Activated CD4-positive, alpha-beta T cell treated with anti-CD3 and anti-CD28 coated beads, Interleukin-2, amount 10 ng/mL, durations not matched to agents 7 days and 5 days (primary cell): ENCODE measurements at places on chromosomes 11 and 22. TPM values are rescaled to one million over a fixed set of nuclear protein-coding genes. Genes with fewer than 3 reads are reported as not detected.

Gene TYR
- total RNA-seq, result not detected

Gene TSGA10IP
- not detected for total RNA-seq

Gene TNNI2
- not detected for total RNA-seq

Gene GP1BB
- total RNA-seq, result not detected

Gene KCNJ1
- total RNA-seq, result not detected

Gene DCHS1
- total RNA-seq, result 0.35 TPM

DNA sequence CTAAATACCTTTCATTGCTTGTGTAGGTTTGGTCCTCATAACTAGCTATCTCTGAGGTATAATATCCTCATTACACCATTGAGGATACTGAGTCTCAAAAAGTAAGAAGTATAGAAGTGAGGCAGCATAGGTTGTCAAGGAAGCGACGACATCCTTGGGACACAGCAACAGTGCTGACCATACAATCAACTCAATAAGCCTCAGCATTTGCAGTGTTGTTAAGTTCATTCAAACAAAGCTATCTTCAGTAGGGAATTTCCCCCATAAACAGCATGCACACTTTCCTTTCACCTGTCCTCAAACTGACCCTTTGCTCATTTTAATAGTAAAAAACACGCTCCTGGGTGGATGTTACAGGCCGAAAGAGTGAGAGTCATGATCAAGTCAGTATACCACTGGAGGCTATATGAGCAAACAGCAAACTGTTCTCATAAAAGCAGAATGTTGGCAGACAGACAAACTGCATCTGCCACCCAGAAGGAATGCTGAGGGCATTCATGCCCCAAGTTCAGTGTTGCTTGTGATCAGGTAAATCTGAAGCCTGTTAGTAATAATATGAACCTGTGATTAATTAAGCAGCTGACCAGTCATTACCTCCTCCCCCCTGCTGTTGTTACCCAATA, 756.2 kb upstream of the TENM4 start:
- no peak overlapping the region for H3K27ac ChIP-seq
- no peaks in the 10 kb centered on the region for H3K4me1 ChIP-seq
- no peak overlapping the region for H3K4me3 ChIP-seq
- DNase-seq, result no peak

- H3K27ac ChIP-seq, result no peak overlapping the region
- H3K4me1 ChIP-seq, result no peaks in the 10 kb centered on the region
- DNase-seq, result no peak
- H3K36me3 ChIP-seq, result no peaks in the 10 kb centered on the region
- no peak overlapping the region for H3K4me3 ChIP-seq
These were observed 42.3 kb downstream of the C11orf96 start for GRCh38 chr11:43984519-43985385.

DNA sequence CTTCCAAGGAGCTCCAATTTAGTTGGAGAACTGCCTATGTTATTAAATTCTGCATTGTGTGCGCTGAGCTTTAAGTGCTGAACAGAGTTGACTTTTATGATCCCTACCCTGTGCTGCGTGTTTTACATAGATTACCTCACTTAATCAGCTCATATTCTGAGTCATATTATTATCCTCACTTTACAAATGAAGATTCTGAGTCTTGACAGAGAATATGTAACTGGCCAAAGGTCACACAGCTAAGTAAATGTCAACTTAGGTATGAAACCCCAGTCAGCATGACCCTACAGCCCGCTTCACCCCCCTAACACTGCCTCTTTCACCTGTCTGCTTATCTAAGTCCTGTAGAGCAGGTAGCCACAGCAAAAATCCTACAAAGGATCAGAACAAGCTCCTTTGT, 19.8 kb upstream of the TMPRSS5 start:
- no peak overlapping the region for H3K4me3 ChIP-seq
- H3K27ac ChIP-seq, result no peak overlapping the region
- no peaks in the 10 kb centered on the region for H3K27me3 ChIP-seq
- no peaks in the 10 kb centered on the region for H3K4me1 ChIP-seq
- no peak for DNase-seq

DNA sequence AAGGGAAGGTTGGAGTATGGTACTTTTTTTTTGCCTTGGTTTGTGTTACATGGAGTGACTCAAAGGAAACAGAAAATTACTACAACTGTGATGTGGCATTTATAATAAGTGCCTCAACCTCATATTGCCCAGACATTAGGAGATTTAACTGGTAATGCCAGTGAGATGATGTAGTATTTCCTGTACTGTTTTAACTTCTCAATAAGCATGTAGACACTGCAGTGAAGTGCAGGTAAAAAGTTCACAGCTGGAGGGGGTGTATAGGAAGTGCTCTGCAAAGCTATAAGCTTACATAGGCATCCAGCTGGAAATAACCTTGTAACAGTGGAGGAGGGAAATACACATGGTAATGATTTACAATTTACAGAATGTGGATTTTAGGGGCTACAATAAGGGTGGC, 138.2 kb upstream of the MTMR2 start:
- H3K4me1 ChIP-seq, result peaks cover 49% of the 10 kb centered on the region
- peak; percentile 39 for DNase-seq
- no peaks in the 10 kb centered on the region for H3K27me3 ChIP-seq
- peaks cover 32% of the 10 kb centered on the region for H3K36me3 ChIP-seq
- H3K27ac ChIP-seq, result peak overlapping the region; percentile 7
- H3K4me3 ChIP-seq, result no peak overlapping the region

DNA sequence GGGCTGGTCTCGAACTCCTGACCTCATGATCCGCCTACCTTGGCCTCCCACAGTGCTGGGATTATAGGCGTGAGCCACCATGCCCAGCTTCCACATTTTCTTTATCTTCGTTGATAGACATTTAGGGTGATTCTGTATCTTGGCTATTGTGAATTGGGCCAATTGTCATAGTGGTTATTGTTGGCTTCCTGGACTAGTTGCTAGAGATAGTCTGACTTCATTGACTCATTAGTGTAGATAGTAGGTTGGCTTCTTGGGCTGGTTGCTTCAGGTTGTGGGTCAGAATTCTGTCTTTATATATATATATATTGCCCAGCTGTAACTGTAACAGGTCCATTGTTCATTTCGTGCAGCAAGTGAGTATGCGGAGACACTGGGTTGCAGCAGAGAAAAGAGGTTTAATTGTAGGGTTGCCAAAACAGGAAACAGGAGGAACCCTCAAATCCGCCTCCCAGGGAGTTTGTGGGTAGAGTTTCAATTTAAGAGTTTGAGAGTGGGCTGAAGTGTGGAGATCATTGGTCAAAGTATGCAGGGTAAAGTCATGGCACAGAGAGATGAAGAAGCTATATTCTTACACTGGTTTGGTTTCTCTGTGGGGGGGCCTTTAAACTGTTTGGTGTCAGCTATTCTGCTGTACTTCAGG, 22.0 kb downstream of the ATG13 start:
- H3K4me1 ChIP-seq, result peaks cover 15% of the 10 kb centered on the region
- peaks cover 35% of the 10 kb centered on the region for H3K36me3 ChIP-seq
- DNase-seq, result no peak
- H3K4me3 ChIP-seq, result no peak overlapping the region
- no peaks in the 10 kb centered on the region for H3K27me3 ChIP-seq

- no peak overlapping the region for H3K27ac ChIP-seq
- no peak overlapping the region for H3K4me3 ChIP-seq
- H3K36me3 ChIP-seq, result no peaks in the 10 kb centered on the region
- H3K27me3 ChIP-seq, result peaks cover 51% of the 10 kb centered on the region
These were observed 53.1 kb downstream of the EHF start for GRCh38 chr11:34674038-34674437.

- DNase-seq, result no peak
- peaks cover 1% of the 10 kb centered on the region for H3K27me3 ChIP-seq
- H3K4me1 ChIP-seq, result no peaks in the 10 kb centered on the region
- H3K36me3 ChIP-seq, result no peaks in the 10 kb centered on the region
These were observed 440.1 kb upstream of the DDI1 start for GRCh38 chr11:103596315-103596714.

DNA sequence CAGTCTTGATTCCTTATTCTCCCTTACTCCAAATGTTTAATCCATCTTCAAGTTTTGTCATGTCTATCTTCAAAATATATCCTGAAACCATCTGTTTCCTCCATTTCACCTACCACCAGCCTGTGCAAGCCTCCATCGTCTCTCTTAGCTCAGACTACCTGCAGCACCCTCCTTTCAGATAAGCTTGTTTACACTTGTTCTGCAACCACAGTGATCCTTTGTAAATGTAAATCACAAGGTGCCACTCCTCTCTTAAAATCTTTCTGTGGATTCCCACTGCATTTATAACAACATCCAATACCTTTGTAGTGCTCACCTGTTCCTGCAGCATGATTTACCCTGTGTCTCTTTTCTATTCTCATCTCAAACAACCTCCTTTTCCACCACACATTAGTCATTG, 31.8 kb upstream of the GPR83 start:
- no peaks in the 10 kb centered on the region for H3K4me1 ChIP-seq
- H3K27ac ChIP-seq, result no peak overlapping the region
- no peak for DNase-seq
- peaks cover 55% of the 10 kb centered on the region for H3K36me3 ChIP-seq
- H3K27me3 ChIP-seq, result no peaks in the 10 kb centered on the region

DNA sequence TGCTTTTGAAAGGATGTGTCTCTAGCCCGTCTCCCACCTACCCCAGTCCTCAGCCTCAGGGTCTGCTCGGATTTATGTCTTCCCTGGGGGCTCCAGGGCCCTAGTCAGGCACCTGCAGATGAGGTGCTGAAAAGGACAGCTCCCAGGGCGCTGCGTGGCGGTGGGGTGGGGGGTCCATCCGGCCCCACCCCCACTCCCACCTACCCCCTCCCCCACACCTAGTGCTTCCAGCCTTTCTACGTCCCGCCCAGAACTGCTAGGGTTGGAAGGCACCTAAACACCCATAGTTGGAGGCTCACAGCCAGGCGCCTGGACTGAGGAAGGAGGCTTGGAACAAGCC, 1.4 kb upstream of the ROBO3 start:
- H3K27ac ChIP-seq, result no peak overlapping the region
- H3K27me3 ChIP-seq, result peaks cover 83% of the 10 kb centered on the region
- no peak for DNase-seq
- H3K36me3 ChIP-seq, result no peaks in the 10 kb centered on the region

- H3K27me3 ChIP-seq, result peaks cover 7% of the 10 kb centered on the region
- H3K36me3 ChIP-seq, result no peaks in the 10 kb centered on the region
- H3K27ac ChIP-seq, result no peak overlapping the region
These were observed 67.7 kb downstream of the SPON1 start for GRCh38 chr11:14029971-14030920.

GRCh38 chr22:36584666-36585065, 55.7 kb upstream of the EIF3D start:
- H3K4me1 ChIP-seq, result no peaks in the 10 kb centered on the region
- no peak for DNase-seq
- H3K36me3 ChIP-seq, result no peaks in the 10 kb centered on the region
- H3K27ac ChIP-seq, result no peak overlapping the region
- H3K27me3 ChIP-seq, result peaks cover 4% of the 10 kb centered on the region

DNA sequence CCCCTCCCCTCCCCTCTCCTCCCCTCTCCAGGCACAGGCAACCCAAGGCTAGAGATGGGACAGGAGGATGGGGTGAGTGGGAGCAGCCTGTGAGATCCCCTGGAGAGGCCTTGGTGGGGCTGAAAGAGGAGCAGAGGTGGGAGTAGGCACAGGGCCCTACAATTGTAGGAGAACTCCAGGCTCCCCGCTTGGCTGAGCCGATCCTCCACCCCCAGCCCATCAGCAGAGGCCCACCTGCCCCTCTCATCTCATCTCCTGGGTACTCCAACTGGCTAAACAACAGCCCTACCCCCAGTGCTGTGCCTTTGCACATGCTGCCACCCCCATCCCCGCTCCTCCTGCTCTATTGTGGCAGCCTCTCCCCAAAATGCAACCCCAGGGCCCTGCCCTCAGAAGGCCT, 52.0 kb upstream of the A4GALT start:
- no peaks in the 10 kb centered on the region for H3K4me1 ChIP-seq
- no peaks in the 10 kb centered on the region for H3K36me3 ChIP-seq
- H3K27ac ChIP-seq, result no peak overlapping the region
- H3K27me3 ChIP-seq, result no peaks in the 10 kb centered on the region
- DNase-seq, result no peak
- no peak overlapping the region for H3K4me3 ChIP-seq

- H3K27ac ChIP-seq, result no peak overlapping the region
- H3K36me3 ChIP-seq, result no peaks in the 10 kb centered on the region
These were observed 147.4 kb downstream of the TRIM29 start for GRCh38 chr11:119990309-119991021.

DNA sequence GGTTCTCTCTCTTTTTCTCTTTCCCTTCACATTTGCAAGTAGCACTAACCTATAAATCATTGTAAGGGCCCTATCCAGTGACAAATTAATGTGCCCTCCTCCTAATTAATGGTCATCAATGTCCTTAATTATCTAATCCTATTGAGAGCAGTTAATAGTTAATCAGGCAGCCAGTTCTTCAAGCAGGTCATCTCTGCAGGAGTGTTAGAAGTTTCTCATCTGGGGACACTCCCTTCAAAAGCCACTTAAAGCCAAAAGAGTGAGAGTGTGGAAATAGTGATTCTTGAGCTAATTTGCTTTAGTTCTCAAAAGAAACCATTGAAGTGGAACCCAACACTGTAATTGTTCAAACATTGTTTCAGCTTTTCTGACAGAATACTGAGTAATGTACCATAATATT, 141.6 kb downstream of the ELP4 start:
- DNase-seq, result no peak
- H3K4me1 ChIP-seq, result no peaks in the 10 kb centered on the region
- H3K27ac ChIP-seq, result no peak overlapping the region
- H3K36me3 ChIP-seq, result peaks cover 3% of the 10 kb centered on the region
- no peak overlapping the region for H3K4me3 ChIP-seq
- H3K27me3 ChIP-seq, result no peaks in the 10 kb centered on the region

- H3K27me3 ChIP-seq, result no peaks in the 10 kb centered on the region
- DNase-seq, result peak; percentile 16
- H3K4me3 ChIP-seq, result no peak overlapping the region
- no peak overlapping the region for H3K27ac ChIP-seq
- H3K4me1 ChIP-seq, result no peaks in the 10 kb centered on the region
These were observed 55.3 kb upstream of the ALKBH3 start for GRCh38 chr11:43825217-43825816.

- no peak for DNase-seq
- no peak overlapping the region for H3K27ac ChIP-seq
- H3K4me1 ChIP-seq, result no peaks in the 10 kb centered on the region
- no peak overlapping the region for H3K4me3 ChIP-seq
- no peaks in the 10 kb centered on the region for H3K36me3 ChIP-seq
These were observed 88.5 kb downstream of the MYEOV start for GRCh38 chr11:69382131-69383128.

DNA sequence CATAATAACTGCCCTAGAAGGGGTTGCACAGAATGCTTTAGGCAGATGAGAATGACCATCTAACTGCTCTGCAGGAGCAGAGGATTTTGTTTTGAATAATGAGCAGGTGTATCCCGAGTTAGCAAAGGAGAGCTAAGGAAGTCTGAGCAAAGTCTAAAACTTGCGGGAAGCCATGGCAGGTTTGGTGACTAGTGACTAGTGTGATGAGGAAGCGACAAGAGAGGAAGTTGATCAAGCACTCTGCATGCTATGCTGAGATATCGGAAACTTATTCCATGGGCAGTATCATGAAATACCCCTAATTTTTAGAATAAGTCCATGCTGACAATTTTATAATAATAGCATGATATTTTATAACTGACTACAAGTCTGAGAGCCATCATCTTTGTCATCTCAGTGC, 12.9 kb downstream of the OLFML1 start:
- no peak for DNase-seq
- no peak overlapping the region for H3K27ac ChIP-seq
- no peaks in the 10 kb centered on the region for H3K36me3 ChIP-seq
- H3K4me1 ChIP-seq, result no peaks in the 10 kb centered on the region
- H3K4me3 ChIP-seq, result no peak overlapping the region
- H3K27me3 ChIP-seq, result no peaks in the 10 kb centered on the region
